RPMI7951 (cell line): ENCODE measurements at places on chromosomes 4 and X. TPM values are rescaled to one million over a fixed set of nuclear protein-coding genes. Genes with fewer than 3 reads are reported as not detected.

VEGFC gene
- 43.2 and 58.6 TPM in 2 replicates for total RNA-seq

TMPRSS11F gene
- total RNA-seq, result 0.10 TPM in 1 of 2 replicates, not detected in the other

PARM1 gene
- under 0.01 and 0.10 TPM in 2 replicates for total RNA-seq

ARX gene
- not detected in 2 replicates for total RNA-seq

NAP1L3 gene
- 10.3 and 11.4 TPM in 2 replicates for total RNA-seq

UGT2B15 gene
- total RNA-seq, result not detected in 2 replicates

MTNR1A gene
- not detected in 2 replicates for total RNA-seq

AGTR2 gene
- not detected in 2 replicates for total RNA-seq

PAGE2B gene
- 0.78 TPM in 1 of 2 replicates, not detected in the other for total RNA-seq

FAM149A gene
- total RNA-seq, result not detected in 2 replicates

MAPK10 gene
- total RNA-seq, result 14.5 and 15.0 TPM in 2 replicates

GLRA3 gene
- not detected in 2 replicates for total RNA-seq

PNMA5 gene
- not detected in 2 replicates for total RNA-seq

AKAP14 gene
- total RNA-seq, result not detected in 2 replicates

RPS6KA6 gene
- not detected in 2 replicates for total RNA-seq

TMPRSS11D gene
- not detected in 2 replicates for total RNA-seq

DOCK11 gene
- 19.5 and 26.3 TPM in 2 replicates for total RNA-seq

USP17L5 gene
- total RNA-seq, result not detected in 2 replicates

GATA1 gene
- not detected in 2 replicates for total RNA-seq

ETDC gene
- total RNA-seq, result not detected in 2 replicates

PABPC1L2B gene
- total RNA-seq, result not detected in 2 replicates

MAGEA4 gene
- 0.59 and 0.60 TPM in 2 replicates for total RNA-seq

GPR34 gene
- not detected in 2 replicates for total RNA-seq

FOXP3 gene
- total RNA-seq, result not detected in 2 replicates

ZCCHC13 gene
- not detected in 2 replicates for total RNA-seq

PAGE2 gene
- total RNA-seq, result 7.4 and 9.3 TPM in 2 replicates

VGLL1 gene
- not detected in 2 replicates for total RNA-seq

PLAC1 gene
- 0.12 and 0.59 TPM in 2 replicates for total RNA-seq

MYOZ2 gene
- 0.29 and 0.48 TPM in 2 replicates for total RNA-seq

SHISA3 gene
- not detected in 2 replicates for total RNA-seq

PITX2 gene
- 0.48 TPM in 1 of 2 replicates, not detected in the other for total RNA-seq

PPARGC1A gene
- 0.20 and 0.24 TPM in 2 replicates for total RNA-seq

LRIT3 gene
- total RNA-seq, result not detected in 2 replicates

DCHS2 gene
- total RNA-seq, result not detected in 2 replicates

ARSJ gene
- 7.1 and 10.5 TPM in 2 replicates for total RNA-seq

SH2D1A gene
- total RNA-seq, result not detected in 2 replicates

CXCL6 gene
- not detected in 2 replicates for total RNA-seq

SASH3 gene
- total RNA-seq, result not detected in 2 replicates

PRKG2 gene
- not detected in 2 replicates for total RNA-seq

ABCG2 gene
- 2.3 and 3.3 TPM in 2 replicates for total RNA-seq

C4orf50 gene
- not detected in 2 replicates for total RNA-seq

GYPE gene
- total RNA-seq, result not detected in 2 replicates

SUPT20HL1 gene
- total RNA-seq, result not detected in 2 replicates

CTPS2 gene
- total RNA-seq, result 17.9 TPM in 2 replicates

ARHGAP6 gene
- not detected in 2 replicates for total RNA-seq

CTAG2 gene
- total RNA-seq, result 0.29 TPM in 1 of 2 replicates, not detected in the other

NEIL3 gene
- total RNA-seq, result 17.3 and 19.2 TPM in 2 replicates

GPM6B gene
- total RNA-seq, result 1.8 and 2.4 TPM in 2 replicates

ASB11 gene
- total RNA-seq, result not detected in 2 replicates

TIGD4 gene
- total RNA-seq, result under 0.01 and 0.10 TPM in 2 replicates
